ENCODE measurements at places on chromosomes 2 and 18.

- no peak for DNase-seq
Observed at GRCh38 chr2:64700133-64700809, 46.6 kb upstream of the SERTAD2 start.

DNA sequence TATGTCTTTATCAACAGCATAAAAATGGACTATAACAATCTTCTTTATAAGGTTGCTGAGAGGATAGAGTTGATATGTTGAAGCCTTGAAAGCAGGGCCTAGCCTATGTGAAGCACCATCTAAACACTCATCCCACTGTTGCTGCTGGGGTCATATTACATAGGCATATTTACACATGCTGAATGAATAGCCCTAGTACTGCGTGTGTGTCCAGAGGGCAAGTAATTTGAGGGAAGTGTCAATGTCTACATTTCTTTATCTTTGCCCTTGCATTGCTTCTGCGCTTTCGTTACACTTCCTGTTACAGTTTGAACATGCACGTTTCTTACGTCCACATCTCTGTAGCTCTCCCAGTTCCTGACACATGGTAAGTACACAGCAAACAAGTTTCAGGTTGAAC, 280.3 kb upstream of the ATP5MC3 start:
- no peak for DNase-seq

DNA sequence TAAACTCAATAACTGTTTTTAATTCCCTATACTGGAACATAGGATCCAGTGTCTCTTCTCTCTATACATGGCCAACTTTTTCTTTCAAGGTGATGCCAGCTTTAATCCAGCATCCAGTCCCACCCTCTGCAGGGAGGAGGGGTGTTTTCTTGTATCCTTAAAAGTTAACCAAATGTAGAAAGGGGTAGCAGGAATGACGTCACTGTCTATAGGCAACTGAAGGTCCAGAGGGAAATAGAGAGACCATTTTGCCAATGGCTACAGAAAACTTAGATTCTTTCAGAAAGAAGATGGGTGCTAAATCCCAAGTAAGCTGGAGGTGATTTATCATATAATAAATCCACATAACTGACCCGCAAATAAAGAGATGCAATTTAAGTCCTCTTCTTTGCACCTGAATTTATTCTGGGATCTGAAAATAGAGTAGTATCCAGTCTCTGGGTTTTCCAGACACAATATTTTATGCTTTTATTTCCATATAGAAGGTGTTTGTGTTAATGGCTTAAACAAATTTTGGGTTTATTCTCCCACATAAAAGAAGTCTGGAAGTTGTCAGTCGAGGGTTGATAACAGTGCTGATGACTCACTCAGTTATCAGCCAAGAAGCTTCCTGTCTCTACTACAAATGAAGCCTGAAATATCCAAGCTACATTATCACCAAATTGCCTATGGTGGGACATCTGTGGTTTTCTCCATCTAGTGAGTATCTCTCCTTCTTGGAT, 5.7 kb upstream of the DNER start:
- no peak for DNase-seq

GRCh38 chr2:233399306-233400225, 45.3 kb downstream of the DGKD start:
- DNase-seq: no peak

DNA sequence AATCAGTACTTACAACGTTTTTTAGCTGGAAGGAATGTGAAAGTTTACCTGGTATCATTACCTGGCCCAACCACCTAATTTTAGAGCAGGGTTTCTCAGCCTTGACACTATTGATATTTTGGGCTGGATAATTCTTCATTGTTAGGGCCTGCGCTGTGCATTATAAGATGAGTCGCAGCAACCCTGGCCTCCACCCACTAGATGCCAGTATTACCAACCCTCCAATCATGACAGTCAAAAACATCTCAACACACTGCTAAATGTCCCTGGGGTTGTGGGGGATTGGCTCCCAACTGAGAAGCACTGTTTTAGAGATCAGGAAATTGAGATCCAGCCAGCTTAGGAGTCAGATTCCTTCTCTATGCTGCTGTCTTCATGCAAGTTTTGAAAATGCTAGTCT, 265.3 kb upstream of the TCF4 start:
- no peak for DNase-seq
